C1 segment of cervical spinal cord (tissue), 14 donors: ENCODE measurements at places on chromosomes 12 and 14.
A peak's percentile ranks its signal among the peaks of the same experiment; 100 is the strongest.

- DNase-seq = no peak
Measured at GRCh38 chr12:38160318-38161122, 156.1 kb upstream of the ALG10B start.

- DNase-seq = no peak
Measured at GRCh38 chr12:80513211-80513610, 69.2 kb downstream of the PTPRQ start.

DNA sequence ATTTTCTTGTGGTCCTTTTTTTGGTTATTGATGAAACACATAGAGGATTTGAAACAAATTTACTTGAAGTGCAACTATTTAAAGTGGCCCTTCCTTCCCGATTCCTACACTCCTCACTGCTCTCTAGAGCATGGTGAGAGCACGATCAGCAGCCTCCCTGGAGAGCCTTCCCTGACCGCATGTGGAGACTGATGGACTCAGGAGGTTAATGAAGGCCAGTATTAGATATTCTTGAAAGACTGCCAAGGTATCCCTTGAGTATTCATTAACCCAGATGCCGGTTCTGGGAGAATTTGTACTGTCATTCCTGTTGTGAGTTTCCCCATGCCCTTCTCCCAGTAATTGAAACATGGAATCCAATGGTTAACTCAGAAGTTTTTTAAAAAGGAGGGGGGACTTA lies 102.8 kb upstream of the FGD4 start:
- DNase-seq = no peak

DNA sequence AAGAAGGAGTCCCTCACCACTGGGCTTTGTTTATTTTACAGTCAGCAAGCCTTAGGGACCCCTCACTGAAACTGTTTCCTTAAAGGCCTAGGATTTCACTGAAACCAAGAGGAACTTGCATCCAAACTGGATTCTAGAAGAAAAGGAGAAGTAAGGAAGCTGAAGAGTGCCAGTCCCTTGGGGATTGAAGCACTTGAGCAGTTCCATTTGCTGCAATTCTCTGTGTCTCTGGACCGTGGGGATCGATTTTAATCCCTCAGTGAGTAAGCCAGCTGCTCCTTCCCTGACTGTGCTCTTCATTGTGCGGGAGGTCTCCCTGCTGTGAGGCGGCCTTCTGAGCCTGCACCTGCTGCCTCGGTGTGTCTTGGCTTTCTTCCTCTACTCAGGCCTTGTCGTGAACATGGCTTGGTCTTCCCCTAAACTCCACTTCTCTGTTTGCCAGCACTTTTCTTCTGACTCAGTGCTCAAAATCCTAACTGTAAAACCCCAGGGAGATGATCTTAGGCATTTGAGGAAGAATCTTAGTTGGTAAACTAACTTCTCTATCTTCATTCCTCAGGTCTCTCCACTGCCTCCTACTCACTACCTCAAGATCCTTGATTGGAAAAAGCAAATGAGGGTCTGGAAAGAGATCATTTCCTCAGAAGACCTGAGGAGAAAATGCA lies 132.6 kb downstream of the SLC38A6 start:
- DNase-seq = no peak

DNA sequence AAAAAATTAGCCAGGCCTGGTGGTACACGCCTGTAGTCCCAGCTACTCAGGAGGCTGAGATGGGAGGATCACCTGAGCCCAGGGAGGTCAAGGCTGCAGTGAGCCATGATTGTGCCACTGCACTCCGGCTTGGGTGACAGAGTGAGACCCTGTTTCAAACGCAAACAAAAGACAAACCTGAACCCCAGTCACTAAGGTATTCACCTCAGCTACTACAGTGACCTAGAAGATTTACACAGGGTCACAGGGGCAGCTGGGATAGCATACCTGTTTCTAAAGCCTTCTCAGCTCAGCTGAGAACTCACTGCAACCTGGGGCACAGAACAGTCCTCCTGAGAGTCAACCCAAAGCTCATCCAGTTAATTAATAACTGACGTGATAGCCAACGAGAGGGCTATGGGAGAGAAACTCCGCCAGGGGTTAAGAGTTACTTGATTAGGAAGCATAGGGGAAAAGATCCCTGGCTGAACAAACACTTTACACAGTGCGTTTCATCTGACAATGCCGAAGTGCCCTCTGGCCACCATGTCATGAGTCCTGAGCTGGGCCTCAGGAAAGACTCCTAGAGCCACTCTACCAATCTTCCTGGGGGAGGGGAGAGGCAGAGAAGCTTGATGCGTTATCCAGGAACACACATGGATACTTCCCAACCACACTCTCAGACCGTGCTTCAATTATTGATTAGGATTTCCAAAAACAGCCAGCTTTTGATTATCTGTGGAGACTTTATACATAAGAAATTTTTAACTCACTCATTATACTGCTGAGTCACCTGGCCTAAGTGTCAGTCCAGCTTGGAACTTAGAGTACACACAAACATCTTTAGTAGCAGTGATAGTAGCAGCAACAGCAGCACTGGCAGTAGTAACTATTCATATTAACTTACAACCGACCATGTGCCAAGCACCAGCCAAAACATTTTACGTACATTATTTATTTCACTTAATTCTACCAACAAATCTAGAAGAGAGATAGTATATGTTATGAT lies 48.2 kb downstream of the FOXN3 start:
- no peak for DNase-seq

DNA sequence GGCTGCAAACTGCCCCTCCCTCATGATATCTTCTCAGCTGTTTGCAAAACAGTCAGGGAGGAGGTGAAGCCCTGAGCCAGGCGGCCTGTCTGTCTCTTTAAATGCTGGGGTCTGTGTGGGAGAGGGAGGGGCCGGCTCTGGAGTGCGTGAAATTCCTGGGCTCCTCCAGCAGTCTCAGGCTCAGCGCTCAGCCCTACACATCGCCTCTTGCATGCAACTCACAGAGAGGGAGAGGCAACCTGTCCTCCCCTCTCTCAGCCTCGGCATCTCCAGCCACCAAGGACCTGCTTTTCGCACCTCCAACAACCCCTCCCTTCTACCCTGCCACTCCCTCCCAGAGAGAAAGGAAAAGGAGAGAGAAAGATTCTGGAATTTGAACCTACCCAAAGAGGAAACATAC lies at the start of gene NRXN3:
Gene NRXN3, plus strand, starts transcription at position 171 of the 400 bp plus-strand sequence. CDS start 72,721 bp downstream, outside the sequence.
- DNase-seq = peak; percentile 12

DNA sequence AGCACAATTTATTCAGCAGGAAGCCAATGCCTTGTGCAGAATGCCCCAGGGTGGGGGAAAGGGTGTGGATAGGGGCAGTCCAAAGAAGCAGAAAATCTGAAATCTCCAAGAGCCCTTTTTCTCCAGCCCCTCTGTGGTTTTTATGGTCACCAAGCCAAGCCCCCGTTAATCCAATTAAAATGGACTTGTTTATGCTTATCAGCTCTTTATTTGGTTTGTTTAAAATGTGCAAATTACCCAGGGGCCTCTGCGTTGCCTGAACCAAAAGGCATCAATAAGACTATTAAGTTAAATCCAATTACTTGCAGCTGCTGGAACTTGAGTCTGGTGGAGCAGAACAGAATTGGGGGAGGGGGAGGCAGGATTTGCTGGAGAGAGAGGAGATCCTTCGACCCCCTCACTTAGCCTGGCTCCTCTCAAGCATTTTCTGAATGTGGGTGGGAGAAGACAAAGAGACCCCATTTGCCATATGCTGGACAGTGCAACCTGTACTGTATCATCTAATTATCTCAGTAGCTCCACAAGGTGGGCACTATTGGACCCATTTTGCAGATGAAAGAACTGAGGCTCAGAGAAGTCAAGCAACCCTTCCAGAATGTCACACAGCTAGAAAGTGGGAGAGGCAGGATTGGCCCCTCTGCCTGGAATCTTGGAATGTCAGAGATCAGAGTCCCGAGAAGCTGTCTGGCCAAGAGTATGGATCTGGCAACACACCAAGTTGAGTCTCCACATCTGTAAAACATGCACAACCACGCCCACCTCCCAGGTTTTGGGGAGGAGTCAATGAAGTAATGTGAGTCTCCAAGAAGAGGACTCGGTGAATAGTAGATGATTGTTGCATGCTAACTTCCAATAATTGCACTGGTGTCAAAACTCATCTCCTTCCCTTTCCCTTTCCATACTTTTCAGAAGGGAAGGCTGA lies 66.9 kb downstream of the CMKLR1 start:
- DNase-seq = no peak

- no peak for DNase-seq
Measured at GRCh38 chr12:94150240-94151121, 2.1 kb downstream of the PLXNC1 start.

- DNase-seq = no peak
Measured at GRCh38 chr12:105921872-105922669, 216.7 kb downstream of the NUAK1 start.

DNA sequence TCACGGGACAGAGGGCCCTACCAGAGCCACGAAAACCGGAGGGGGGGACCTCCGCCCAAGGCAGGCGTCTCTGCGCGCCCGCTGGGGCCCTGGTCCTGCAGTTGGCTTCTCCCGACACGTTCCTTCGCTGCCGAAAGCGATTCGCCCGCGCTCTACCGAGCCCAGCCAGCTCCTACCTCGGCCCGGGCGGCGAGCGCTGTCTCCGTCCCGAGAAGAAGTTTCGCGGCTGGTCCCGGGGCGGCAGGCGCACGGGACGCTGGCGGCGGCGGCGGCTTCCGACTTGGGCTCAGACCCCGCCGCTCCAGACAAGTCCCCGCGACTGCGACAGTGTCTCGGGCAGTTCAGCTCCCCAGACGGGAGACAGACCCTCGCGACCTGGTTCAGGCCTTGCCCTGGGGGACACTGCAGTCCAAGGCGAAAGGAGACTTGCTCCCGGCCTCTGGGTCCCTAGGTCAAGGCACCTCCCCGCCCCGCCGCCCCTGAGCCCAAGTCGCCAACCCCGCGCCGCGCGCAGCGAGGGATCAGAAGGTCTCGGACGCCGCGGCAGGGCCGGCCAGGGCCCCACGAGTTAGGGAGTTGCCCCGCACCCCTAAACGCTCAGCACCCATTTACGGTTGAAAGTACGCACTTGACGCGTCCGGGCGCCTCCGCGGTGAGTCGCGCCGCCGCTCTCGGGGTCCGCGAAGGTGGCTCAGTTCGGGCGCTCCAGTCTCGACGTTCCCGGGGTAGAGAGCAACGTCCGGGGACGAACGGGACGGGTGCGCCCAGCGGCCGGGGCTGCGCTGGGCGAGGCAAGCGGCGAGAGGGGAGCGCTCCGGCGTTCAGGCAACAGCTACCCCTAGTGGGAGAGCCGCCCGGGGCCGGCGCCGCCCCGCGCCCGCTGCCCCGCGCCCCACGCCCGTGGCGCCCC lies 1.4 kb upstream of the DIO3 start:
- no peak for DNase-seq

DNA sequence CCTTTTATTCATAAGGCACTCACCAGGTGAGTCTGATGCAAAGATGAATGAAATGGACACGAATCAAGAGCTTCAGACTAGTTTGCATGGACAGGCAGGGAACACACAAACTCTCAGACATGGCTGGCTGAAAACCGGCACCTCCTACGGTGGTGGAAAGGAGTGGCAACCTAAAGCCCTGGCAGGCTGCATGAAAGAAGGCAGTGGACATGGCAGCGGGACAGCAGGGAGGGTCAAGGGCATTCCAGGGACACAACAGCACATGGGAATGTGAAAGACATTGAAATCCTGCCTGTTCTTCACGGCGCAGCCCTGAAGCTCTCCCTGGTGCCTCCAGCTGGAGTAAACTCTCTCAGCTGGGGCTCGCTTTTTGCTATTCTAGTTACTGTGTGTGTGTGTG lies 16.6 kb upstream of the LRTM2 start:
- DNase-seq = no peak

- DNase-seq = no peak
Measured at GRCh38 chr12:81866081-81866480, 106.9 kb upstream of the PPFIA2 start.
